ENCODE measurements at places on chromosomes 4 and X.

DNA sequence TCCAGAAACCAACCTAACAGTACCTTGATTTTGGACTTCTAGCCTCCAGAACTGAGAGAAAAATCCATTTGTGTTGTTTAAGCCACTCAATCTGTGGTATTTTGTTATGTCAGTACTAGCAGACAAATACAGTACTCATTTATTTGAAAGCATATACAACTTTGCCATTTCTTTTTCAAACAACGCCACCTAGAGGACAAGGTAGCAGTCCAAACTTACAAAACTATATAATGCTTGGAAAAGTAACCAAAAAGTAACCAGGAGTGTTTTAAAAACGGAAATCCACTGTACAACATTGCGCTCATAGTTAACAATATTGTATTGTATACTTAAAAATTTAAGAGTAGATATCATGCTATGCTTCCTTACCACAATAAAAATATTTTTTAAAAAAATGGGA is 37.0 kb upstream of the FGF13 start:
- DNase-seq = no peak

- no peak for DNase-seq
These were observed 356.2 kb downstream of the ADGRL3 start for GRCh38 chr4:61556277-61556676.

DNA sequence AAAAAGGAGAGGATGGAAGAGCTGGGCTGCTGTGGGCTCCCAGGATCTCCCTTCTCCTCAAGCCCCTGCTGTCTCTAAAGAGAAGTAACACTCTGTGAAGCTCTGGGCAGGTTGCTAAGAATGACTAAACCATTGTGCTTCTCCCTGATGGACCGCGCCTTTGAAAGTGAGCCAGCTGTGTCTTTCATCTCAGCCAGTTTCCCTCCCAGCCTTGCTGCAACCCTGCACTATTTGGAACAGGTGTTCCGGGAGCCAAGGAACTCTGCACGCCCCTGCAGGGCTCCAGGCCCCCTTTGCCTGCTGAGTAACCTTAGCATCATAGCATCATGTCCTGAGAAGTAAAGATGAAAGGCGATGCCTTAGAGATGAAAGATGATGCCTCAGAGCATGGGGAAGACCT is 39.7 kb downstream of the SMIM20 start:
- DNase-seq = no peak

DNA sequence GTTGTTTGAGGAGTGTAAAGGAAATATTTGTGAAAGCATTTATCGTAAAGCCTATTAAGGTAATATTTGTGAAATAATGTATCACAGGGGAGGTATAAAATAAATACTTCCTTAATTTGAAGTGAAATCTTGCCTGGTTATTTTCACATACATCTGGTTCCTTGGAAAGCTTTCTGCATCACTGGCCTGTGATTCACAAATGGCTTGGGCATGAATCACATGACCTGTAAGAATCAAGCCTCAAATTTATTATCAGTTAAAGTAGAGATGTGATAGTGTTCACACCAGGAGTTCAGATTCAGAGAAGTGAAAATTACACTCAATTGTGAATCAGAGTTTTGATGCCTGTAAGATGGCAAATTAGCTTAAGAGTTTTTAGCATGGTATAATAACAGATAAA is 1911.4 kb downstream of the STIM2 start:
- DNase-seq = no peak

DNA sequence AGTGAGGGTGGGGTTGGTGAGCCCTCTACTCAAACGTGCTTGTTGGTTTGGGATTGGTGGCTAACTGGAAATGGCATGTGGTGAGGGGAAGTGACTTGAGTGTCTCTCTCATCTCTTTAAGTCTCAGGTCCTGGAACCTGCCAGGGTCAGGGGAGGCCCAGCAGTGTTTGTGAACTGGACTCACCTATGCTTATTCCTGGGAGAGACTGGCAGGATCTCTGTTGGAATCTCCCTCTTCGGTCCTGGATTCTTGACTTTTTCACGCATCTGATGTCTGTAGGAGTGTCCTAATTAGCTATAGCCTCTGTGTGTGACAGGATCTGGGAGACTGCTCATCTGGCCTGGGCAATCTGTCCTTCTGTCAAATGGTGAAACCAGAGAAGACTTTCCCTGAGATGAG is 7.2 kb upstream of the EFNB1 start:
- DNase-seq = no peak

Data from retina (tissue), 1 donor.